ENCODE measurements at places on chromosomes 1 and 21.

DNA sequence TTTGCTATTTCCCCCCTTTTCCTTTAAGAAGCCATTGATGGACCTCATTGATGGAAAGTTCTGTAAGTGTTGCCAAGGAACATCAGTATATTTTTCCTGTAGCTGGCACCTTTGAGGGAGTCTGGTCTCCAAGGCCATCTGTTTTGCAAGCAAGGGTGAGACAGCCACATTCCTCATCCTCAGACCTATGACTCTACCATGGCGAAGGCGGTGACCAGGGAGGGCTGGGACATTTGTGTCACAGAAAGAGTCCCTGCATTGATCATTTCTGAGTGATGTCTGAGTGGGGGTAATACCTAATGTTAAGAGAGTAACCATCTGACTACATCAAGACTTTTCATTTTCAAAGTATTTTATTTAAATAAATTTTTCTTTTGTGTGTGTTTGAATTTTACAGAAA, 35.4 kb downstream of the KIAA0040 start:
- no peak for DNase-seq

GRCh38 chr1:94316836-94317789, 79.7 kb upstream of the ARHGAP29 start:
- no peak for DNase-seq

DNA sequence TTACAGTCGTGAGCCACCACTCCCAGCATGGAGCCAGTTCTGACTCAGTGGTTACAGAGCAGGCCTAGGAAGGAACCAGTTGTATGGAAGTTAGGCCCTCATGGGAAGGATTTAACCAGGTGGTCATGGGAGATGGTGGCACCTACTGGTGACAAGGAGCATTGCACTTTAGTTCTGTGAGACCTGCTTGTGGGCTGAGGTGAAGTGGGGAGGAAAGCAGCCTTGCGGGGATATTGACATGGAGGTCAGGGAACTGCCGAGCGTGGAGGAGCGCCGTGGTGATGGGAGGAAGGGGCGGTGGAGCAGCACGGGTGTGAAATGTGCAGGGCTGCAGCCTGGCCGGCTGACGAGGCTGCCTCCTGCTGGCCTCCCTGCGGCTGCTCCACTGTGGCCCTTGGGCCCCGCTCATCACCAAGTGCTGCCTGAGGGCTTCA, 100.4 kb downstream of the GALNT2 start:
- DNase-seq, result no peak

DNA sequence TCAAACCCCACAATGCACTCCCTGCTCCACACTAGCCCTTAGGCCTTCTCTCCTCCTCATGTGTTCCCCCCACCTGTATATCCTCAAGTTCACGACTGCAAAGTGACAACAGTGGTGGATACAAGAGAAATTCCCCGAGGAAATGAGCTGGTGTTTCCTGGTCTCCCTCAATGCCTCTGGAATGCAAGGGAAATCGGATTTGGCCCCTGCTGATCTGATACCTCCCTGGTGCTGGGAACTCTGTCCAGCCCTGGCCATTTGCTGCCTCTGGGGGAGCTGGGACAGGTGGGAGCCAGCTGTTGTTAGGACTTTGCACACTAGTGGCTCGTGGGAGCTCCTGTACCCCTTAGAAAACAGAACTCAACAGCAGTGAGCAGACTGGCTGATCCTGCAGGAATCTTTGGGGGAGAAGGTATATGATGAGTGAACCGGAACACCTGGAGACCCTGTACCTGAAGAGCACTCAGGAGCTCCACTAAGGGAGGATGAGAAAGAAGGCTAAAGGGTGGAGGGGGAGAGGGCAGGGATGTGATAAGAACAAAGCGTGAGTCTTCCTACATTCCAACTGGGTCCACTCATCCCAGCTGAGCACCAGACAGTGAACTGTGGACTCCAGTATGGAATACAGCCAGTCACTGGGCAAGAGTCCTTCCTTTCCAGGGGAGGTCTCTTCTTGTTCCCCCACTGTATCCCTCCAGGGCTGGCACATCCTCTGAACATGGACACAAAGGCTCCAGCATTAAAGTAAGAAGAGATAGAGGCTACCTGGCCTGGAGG, 69.3 kb downstream of the PLXNA2 start:
- no peak for DNase-seq

DNA sequence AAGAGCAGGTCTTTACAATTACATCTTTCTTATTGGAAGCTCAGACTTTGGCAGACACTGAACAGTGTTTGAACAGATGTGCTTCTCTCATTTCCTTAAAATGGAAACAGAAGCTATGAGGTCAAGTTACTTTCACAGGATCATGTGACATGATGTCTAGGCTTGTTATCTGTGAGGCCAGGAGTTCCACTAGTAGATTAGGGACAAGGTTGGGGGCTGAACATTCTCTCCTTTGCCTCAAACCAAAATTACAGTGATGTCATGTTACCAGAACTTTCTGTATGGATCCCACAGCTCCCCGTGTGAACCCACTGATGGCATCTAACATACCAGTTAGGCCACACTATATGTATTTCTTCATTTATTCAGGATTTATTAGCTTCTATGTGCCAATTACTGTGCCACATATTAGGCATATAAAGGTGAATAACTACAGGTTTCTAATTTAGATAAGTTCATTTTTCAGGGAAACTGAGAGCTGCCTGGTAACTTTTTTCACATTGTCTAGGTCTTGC, 6.0 kb downstream of the DYNLT5 start:
- DNase-seq, result no peak

GRCh38 chr21:39667353-39667891, 54.7 kb downstream of the B3GALT5 start:
- DNase-seq, result no peak

DNA sequence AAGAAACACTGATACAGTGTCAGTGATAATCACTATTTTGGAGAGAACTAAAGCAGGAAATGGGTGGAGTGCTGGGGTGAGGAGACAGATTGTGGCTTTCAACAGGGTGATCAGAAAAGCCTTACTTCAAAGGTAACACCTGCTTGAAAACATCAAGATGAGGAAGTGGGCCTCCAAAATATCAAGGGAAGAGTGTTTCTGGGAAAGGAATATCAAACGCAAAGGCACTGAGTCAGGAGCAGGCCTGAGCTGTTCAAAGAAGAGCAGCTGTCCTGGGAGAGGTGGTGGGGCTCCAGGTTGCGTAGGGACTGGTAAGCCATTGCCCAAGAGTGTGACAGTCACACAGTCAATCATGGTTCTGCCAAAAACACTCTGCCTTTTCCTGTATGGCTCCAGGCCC, 47.1 kb upstream of the ATP1A1 start:
- DNase-seq, result no peak

DNA sequence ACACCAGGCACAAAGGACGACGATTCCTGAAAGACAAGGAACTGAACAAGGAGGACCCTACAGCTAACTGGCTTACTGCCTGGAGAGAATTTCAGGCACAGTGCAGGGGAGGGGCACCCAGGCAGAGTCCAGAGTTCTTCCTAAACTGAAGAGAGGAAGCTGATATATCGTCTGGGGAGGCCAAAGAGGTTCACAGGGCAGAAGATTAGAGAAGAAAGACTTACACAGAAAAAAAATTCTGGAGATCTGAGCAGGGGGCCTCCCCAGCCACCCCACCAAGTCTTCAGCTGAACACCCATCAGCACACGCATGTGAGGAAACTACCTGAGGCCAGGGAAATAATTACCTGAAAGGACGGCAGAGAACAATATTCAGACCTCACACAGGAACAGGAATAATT, 24.6 kb downstream of the SORT1 start:
- DNase-seq, result no peak

- DNase-seq, result no peak
Measured at GRCh38 chr1:193971595-193971994, 785.2 kb upstream of the B3GALT2 start.

DNA sequence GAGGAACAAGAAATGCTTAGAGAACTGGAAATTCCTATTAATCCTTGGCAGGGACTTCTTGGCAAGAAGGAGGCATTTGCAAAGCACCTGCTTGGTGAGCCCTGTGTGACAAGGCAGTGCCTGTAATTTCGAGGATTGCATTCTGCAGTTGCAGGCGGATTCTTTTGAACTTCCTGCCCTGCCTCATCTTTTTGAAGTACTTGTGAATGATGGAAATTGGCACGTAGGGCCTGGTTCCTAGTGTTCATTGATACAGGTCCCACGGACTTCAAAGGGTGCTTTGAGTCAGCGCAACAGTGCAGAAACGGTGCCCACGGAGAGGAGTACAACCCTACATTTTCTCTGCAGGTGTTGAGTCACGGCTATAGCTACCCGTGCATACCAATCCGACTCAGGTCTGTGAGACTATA, 6.4 kb downstream of the HUNK start:
- no peak for DNase-seq

DNA sequence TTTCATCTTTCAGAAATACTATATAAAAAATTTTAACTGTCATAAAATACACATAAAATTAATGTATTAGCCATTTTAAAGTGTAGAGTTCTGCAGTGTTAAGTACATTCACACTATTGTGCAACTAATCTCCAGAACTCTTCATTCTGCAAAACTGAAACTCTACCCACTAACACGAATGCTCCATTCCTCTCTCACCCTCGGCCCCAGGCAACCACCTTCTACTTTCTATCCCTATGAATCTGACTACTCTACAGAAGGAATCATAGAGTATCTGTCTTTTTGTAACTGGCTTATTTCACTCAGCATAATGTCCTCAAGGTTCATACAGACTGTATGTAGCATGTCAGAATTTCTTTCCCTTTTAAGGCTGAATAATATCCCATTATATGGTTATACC, 43.4 kb downstream of the LTN1 start:
- no peak for DNase-seq

DNA sequence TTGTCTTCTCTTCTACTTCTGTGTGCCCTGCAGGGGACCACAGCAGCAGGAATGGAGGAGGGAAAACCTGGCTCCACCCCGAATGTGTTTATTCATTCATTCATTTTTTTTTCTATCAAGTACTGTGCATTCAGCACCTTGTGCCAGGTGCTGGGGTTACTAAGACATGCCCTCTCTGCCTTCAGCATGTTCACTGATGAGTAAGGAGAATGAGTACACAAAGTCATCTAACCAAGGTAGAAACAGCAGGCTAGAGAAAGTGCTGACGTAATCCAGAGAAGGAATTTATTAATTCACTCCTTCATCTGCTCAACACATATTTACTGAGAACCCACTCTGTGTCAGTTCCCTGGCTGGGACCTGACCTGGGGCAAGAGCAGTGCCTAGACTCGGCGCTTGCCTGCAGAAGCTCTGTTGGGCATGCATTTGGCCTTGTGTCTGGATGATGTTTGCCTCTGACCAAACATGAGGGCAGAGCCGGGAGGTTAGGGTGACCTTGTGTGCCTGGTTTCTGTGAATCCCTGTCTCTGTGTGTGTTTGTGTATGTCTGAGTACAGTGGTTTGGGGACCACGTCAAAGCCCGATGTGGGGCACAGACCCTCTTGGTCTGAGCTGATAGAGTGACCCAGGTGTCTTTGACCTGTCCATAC, 3.3 kb upstream of the MYOG start:
- DNase-seq, result no peak

GRCh38 chr21:35095859-35096291, 46.8 kb upstream of the RUNX1 start:
- no peak for DNase-seq

- no peak for DNase-seq
Measured at GRCh38 chr1:232221802-232222499, 408.0 kb downstream of the SIPA1L2 start.

DNA sequence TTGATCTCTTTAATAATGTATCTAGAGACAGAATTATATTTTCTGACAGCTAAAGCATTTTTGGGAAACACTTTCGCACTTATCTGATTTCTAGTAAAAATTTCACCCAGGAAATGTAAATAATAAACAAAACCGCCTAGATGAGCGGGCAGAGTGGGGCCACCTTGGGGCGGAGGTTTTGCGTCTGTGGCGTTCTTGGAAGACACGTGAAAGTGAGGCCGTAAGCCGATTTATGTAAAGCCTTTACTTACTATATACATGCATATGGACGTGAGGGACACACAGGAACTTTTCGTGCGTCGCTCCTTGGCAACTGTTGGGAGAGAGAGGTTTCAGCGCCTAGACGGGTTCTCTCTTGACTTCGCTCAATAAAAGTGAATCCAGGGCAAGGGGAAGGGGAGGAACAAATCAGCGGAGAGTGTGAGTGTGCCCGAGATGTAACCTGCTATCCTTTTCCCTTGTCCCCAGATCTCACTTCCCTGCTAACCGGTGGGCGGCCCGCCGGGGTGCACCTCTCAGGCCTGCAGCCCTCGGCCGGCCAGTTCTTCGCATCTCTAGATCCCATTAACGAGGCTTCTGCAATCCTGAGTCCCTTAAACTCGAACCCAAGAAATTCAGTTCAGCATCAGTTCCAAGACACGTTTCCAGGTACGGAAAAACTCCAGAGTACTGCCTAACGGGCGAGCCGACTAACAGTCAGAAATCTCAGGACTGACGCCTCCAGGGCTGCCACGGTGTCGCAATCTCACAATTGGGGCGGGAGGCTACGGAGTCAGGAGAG, 1.7 kb downstream of the HLX start:
- no peak for DNase-seq

GRCh38 chr1:234921266-234922062, 207.2 kb downstream of the TOMM20 start:
- DNase-seq, result no peak

DNA sequence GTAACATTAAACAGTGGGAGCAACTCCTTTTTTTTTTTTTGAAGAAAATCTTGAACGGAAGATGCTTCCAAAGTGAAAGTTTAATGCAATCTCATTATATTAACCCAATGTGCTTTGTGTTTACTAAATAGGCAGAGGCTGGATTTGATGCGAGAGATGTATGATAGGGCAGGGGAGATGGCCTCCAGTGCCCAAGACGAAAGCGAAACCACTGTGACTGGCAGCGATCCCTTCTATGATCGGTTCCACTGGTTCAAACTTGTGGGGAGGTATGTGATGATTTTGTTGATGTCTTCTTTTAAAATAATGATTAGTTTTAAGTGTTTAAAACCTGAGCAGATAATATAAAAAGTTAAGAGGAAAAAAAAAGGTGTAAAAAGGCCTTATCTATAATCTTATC, 74.2 kb upstream of the PGD start:
- no peak for DNase-seq

DNA sequence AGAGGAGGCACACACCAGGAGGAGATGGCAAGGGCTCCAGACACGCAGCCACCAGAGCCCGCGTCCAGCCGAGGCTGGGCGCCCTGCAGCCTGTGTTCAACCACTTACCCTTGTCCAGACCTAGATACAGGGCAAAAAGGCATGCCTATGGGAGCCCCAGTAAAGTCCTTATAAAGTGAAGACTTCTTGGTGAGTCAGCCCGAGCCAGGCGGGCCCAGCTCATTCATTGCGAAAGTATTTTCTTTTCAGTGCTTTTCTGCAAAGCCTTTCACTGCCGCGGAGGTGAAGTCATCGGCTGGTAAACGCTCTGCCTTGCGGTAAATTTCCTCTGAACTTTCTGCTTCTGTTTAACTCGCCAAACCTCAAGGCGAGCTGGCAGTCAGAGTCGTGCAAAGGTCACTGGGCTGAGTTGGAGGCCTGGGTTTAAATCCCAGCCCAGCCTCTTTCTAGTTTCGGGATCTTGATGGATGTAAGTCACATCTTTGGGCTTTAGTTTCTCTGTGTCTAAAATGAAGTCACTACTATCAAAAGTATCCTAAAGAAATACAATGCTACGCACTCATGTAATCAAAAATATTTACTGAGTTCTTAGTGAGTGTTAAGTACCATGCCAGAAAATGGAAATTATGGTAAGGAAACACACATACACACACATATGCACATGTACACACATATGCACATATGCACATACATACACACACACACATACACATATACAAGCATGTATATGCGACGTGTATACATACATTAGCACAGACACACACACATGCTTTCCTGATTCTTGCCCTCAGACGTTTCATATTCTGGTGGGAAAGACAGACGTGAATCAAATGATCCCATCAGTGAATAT, 54.7 kb upstream of the IFFO2 start:
- no peak for DNase-seq

Data from posterior cingulate gyrus (tissue), 11 donors.